ENCODE measurements at places on chromosomes 5 and 9.

GRCh38 chr5:81552852-81553566 lies 159.1 kb upstream of the ACOT12 start:
- no peak for DNase-seq

DNA sequence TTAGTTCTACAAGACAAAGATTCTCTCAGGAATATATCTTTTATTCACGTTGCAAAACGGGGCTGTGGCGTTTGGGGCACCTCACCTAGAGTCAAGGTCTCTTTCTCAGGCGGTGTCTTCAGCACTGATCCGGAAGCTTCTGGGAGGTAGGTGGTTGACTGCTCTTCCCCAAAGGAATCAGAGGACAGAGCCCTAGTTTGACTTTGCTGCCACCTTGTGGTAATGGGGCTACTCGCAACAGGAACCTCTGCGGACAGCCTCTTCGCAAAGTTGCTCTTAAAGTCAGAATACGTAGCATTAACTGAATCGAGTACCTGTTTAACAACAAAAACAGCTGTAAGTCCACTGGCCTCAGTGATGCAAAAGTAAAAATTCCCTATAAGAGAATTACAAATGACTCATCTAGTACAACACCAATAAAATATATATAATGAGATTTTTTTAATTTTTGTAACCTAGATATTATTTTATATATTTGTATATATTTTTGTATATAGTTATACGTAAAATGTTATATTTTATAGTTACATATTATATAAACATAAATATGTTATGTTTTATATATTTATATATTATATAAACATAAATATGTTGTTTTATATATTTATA lies 13.3 kb upstream of the GPX8 start:
- no peak for DNase-seq

DNA sequence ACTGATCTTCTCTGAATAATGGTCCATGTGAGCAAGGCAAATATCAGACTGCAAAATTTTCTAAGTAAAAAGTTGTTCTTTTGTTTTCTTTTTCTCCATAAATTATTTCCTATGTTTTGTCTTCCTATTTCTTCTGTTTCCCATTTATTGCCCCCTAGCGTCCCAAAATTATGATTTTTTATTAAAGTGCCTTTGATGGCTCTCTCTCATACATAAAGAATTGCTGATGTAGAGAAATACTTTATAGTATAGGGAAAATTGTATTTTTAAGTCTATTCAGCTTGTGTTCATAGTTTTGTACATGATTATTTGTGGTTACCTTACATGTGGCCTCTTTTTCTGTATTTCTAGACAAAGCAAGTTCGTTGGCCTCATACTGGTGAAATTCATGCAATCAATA lies 1031.2 kb downstream of the EFNA5 start:
- no peak for DNase-seq

DNA sequence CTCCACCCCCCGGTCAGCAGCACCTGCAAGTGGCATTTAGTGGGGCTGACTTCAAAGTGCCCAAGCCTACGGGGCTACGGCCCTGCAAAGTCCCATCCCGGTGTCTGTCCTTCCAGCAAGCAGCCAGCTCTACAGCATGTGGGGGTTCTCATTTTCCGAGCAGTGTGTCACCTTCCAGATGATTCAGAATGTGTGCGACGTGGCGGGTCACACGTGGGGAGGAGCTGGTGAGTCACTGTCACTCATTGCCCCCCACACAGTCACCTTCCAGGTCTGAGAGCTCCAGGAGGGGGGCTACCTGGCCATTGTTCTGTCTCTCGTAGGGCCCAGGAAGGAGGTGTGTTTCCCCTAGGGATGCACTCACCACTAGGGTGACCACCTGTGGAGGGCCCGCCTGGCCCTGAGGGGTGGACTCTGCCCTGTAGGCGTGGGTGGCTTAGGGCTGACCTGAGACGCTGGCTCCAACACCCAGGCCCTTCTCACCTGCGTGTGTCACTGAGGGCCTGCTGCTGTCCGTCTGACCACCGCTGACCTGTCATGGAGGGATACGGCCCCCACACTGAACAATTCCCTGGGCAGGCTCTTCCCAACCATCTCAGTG lies 70.2 kb downstream of the SEMA4D start:
- no peak for DNase-seq

DNA sequence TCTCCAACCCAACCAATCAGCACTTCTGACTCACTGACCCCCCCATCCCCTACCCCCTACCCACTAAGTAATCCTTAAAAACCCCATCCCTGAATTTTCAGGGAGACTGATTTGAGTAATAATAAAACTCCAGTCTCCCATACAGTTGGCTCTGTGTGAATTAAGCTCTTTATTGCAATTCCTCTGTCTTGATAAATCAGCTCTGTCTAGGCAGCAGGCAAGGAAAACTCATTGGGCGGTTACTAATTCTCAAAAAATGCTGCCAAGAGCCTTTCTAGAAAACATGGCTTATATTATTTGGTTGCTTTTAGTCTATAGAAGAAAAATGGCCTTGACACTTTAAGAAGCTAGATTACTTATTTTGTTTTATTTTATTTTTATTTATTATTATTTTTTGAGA lies 131.7 kb downstream of the SUSD1 start:
- DNase-seq = no peak

DNA sequence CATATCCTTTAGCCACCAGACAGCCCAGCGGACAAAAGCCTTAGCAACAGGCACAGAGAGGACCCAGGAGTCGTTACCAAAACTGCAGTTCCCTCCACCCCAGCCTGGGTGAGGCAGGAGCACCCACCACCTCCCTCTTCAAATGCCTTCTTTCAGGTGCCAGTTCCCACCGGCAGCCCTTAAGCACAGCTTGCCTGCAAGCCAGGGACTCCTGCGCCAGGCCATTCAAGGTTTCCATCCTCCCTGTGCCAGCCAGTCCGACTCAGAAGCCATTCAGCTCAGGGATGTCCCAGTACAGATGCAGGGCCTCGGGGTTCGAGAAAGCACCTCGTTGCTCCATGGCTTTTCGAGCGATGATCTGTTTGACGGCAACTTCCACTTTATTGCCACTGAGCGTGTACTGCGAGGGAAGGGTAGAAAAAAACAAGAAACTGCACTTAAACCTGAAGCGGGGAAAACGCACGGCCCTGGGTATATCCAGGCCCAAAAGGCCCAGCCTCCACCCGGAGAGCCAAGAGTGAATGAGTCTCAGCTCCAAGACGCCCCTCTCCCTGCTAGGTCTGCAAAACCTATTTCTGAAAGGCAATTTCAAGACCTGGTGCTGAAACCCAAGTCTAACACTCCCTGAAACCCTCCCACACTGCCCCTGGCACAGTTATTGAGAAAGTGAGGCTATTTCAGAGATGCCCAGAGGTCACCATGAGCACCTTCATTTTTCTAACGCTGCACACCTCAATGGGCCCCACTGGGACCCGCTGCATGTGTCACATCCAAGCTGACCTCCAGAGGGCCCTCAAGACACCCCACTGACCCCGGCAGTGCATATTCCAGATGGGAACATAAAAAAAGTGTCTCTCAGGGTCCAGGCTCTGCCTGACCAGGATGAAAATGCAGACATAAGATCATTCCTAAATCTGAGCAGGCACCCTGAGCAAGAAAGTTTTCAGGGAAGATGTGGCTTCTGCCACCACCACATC lies 36.8 kb upstream of the ZNF354A start:
- DNase-seq = no peak

- no peak for DNase-seq
Observed at GRCh38 chr5:81336556-81336955, 35.2 kb downstream of the ZCCHC9 start.

- DNase-seq = no peak
Observed at GRCh38 chr5:131392466-131393095, 128.7 kb downstream of the CDC42SE2 start.

- DNase-seq = no peak
Observed at GRCh38 chr5:134494780-134495179, 30.7 kb upstream of the JADE2 start.
